Hematopoietic multipotent progenitor cell treated with erythropoietin and hydrocortisone succinate and interleukin-3 and kit ligand, for 17 days (in vitro differentiated cells): ENCODE measurements at places on chromosomes 1 and 21.

DNA sequence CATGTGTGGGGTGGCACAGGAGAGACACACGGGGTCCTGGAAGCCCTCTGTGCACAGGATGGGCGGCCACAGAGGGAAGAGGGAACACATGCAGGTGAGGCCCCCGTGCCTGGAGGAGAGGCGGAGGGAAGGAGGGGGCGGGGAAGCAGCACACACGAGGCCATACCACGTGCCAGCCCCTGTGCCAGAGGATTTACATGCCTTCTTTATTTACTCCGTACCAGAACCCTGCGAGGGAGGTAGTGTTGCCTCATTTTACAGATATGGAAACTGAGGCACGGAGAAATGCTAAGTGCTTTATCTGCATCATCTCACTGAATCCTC lies 56.1 kb downstream of the ARHGEF10L start:
- DNase-seq, result no peak

GRCh38 chr1:151594143-151594625 lies 17.7 kb upstream of the SNX27 start:
- DNase-seq, result peak; percentile 87

- no peak for DNase-seq
Observed at GRCh38 chr1:15950302-15950701, 25.6 kb downstream of the ZBTB17 start.

- DNase-seq, result no peak
Observed at GRCh38 chr1:76593141-76593540, 274.1 kb upstream of the ST6GALNAC5 start.

- DNase-seq, result no peak
Observed at GRCh38 chr21:30479259-30479658, 908 bp downstream of the KRTAP19-1 start.

DNA sequence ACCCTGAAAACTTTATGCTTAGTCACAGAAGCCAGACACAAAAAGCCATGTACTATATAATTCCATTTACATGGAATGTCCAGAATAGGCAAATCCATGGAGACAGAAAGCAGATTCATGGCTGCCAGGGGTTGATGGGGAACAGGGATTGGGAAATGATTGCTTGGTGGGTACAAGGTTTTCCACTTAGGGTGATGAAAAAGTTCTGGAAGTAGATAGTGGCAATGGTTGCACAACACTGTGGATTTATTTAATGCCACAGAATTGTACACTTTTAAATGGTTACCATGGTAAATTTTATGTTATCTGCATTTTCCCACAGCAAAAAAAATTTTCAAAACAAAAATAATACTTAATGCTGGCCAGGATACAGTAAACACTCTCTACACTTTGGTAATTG lies 40.6 kb downstream of the ENAH start:
- DNase-seq, result no peak

- no peak for DNase-seq
Observed at GRCh38 chr21:28669321-28669720, 323.4 kb downstream of the LTN1 start.

DNA sequence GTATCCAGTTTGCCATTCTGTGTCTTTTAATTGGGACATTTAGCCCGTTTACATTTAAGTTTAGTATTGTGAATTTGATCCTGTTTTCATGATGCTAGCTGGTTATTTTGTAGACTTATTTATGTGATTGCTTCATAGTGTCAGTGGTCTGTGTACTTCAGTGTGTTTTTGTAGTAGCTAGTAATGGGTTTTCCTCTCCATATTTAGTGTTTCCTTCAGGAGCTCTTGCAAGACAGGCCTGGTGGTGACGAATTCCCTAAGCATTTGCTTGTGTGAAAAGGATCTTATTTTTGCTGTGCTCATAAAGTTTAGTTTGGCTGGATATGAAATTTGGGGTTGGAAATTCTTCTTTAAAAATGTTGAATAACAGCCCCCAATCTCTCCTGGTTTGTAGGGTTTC lies 69.2 kb upstream of the PDC start:
- no peak for DNase-seq

DNA sequence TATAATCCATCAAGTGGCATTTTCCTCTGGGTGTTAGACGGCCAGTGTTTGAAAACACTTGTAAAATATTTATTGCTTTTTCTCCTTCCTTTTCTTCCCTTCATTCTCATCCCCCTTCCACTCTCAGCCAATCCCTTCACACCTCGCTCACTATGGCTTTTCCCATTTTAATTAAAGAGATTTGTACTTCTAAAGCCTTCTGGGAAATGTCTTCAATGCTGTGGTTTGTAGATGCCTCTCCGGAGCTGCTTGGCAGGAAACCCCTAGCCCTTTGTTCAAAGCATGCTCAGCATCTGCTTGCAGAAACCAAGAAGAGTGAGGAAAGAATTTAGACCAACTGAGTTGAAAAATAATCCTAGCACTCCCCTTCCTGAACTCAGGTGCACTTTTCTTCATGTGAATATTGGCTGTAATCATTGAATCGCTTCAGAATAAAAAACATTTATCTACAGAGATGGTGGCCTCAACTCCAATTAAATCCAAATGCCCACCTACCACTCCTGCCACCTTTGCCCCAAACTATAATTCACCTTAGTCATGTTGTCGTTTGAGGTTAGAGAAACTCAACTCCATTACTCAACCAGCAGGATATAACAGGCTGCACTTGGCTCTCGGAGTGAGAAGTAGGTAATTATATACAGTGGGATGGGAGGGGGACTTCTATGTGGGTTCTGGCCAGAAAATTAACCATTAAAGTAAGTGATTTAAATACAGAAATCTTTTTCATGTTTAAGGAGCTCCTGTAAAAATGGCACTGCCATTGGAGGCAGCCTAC lies 659.4 kb upstream of the CAMK1G start:
- no peak for DNase-seq
